ENCODE measurements at places on chromosomes 3 and 15.
A peak's percentile ranks its signal among the peaks of the same experiment; 100 is the strongest.

DNA sequence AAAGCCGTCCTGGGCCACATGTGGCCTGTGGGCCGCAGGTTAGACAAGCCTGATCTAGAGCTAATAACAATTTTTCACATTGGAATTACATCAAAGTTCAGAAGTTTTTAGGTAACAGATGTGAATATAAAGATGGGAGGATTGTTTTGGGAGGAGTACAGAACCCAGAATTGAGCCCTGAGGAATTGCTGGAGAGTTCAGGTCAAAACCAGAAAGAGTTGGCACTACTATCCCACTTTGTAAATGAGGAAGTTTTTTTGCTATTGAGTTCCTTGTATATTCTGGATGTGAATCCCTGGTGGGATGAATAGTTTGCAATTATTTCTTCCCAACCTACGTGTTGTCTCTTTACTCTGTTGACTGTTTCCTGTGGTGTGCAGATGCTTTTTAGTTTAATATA is 109.5 kb upstream of the LIPC start:
- no peak for DNase-seq

- no peak for DNase-seq
These were observed 3.2 kb upstream of the PLXND1 start for GRCh38 chr3:129609591-129610182.

- no peak for DNase-seq
These were observed 36.2 kb upstream of the TRH start for GRCh38 chr3:129938140-129938930.

GRCh38 chr15:76260246-76260938 is 50.9 kb downstream of the ETFA start:
- no peak for DNase-seq

- no peak for DNase-seq
These were observed 337.5 kb downstream of the GAP43 start for GRCh38 chr3:115960799-115961198.

DNA sequence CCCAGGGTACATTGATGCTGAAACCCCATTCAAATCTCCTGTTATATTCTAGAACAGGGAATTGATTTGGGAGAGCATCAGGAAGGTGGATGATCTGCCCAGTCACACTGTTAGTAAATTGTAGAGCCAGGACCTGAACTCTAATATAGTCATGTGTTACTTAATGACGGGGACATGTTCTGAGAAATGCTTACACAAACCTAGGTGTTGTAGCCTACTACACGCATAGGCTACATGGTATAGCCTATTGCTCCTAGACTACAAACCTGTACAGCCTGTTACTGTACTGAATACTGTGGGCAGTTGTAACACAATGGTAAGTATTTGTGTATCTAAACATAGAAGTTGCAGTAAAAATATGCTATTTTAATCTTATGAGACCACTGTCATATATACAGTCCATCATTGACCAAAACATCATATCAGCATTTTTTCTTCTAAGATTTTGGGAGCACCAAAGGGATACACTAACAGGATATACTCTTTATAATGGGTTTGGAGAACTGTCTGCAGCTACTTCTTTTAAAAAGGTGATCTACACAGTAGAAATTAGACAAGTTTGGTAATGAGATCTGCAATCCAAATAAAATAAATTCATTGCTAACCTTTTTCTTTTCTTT is 5.8 kb downstream of the B2M start:
- no peak for DNase-seq

GRCh38 chr3:104286645-104287044 is 1080.1 kb upstream of the ALCAM start:
- DNase-seq, result no peak

- DNase-seq, result peak; percentile 80
These were observed 773.1 kb upstream of the NR2F2 start for GRCh38 chr15:95557226-95558046.

- DNase-seq, result no peak
These were observed 283.1 kb downstream of the XXYLT1 start for GRCh38 chr3:194987571-194988494.

GRCh38 chr3:38360345-38360744 is 13.8 kb downstream of the XYLB start:
- no peak for DNase-seq

GRCh38 chr3:100216713-100217112 is 44.1 kb upstream of the TBC1D23 start:
- DNase-seq, result no peak

GRCh38 chr3:83216919-83217594 is 1455.6 kb upstream of the GBE1 start:
- DNase-seq, result no peak

DNA sequence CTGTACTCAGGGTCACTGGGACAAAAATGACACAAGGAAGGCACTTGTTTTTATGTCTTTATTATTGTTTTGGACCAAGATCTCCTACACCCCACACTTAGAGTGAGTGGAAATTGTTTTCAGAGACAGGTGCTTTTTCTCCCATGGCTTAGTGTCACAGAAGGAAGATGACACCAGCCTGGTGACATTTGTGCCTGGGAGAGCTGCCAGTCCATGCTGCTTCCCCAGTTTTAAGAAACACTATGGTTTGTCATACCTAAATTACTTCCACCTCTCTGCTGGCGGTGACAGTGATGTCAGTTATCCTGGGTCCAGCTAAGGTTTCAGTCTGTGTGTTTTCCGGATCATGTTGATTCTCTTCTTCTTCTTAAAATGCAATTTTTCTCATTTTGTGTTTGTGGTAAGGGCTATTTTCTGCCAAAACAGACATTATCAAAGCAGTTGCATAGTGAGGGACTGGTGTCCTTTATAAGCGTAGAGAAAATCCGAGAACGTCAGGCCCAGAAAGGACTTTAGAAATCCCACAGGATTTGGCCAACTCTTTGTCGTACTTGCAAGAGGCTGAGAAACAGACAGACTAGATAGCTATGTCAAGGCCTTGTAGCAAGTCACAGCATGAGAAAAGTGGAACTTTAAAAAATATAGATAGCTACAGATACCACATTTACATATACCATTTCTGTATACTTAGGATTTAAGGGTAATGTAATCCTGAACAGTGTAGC is 149.5 kb downstream of the TP63 start:
- DNase-seq, result no peak

DNA sequence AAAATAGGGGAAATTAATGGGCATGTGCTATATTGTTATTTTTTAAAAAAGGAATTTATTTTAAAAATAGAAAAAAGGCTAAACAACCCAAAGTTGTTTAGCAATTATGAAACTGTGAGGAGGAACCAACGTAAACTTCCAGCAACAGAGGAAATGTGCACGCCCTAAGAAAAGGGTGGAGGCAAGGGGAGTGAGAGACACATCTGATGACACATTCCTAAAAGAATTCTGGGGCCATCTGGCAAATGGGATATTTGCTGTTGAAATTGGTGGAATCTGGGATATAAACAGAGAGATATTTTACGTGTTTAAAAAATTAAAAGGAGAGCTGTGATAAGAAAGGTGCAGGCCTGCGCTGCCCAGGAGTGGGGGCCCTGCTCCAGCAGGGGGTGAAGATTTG is 50.8 kb upstream of the MUC13 start:
- DNase-seq, result peak; percentile 59

DNA sequence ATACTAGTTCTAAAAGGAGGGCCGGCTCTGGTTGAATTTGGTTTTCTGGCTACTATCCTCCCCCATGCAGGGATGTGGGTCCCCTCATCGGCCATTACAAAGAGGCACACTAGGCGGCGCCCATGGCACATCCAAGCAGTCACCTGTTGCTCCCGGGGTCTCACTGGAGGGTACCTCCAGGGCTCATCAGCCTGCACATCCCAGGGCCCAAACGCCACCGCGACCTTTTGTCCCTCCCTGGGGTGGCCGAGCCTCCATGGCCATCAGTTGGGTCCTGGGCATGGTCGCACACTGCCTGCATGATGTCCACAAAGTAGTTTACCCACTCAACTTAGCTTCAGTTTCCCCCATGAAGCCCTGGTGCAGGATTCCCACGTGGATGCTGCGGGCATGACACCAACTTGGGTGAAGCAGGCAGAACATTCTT is 28.3 kb downstream of the IDH3A start:
- peak; percentile 23 for DNase-seq

DNA sequence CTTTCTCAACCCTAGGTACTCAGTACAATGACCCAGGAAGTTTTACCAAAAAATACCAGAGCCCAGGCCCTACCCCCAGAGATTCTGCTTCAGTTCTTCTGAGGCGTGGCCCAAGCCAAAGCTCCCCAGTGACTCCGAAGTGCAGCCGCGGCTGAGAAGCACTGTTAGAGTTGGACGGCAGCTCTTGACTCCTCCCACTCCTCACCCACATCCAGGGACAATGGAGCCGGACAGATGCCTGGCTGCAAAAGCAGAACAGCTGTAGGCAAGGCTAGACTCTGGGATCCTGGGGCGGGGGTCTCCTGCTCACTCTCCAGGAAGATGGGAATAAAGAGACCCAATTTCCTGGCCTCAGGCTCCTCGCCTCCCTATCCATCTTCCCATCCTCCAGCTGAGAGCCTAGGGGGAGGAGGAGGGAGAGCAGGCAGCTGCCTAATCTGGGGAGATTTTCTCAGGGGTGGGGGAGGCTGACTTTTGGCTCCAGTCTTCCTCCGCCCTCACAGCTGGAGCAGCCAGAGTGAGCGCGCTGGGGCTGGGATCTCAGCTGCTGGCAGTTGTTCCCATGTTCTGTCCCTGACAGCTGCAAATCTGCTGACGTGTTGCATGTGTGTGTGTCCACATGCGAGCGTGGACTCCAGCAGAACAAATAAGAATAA is 223.8 kb downstream of the OPA1 start:
- no peak for DNase-seq

DNA sequence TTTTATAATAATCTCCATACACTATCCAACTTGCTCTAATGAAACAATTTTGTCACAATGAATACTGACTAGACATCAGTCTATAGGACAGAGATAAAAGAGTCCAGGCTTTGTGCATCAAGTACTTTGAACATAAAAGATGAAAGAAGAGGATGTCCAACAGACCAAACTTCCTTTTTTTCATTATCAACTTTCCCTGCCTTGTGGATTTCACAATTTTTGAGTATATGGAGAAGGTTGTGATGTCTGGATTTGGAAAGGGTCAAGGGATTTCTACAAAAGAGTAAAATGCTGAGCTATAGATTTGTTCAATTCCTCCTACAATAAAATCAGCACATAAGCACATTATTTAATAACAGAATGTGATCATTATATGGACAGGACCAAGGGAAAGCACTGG is 25.7 kb downstream of the CD47 start:
- no peak for DNase-seq

DNA sequence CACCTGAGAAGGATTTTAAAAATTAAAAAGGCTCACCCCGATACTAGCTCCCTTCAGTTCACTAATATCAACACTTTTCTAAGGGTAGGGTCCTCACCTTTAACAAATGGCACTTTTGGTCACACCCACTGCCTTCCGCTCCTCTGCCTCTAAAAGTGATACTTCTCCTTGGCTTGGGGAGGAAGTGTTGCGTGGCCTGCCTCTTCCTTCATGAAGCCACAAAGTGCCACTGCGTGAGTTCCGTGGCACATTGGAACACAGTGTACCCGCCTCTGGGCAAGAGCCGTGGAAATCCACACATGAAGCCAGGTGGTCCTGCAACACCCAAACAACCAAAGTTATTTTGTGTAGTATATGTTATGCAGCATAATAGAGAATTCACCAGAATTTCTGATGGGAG is 3.9 kb downstream of the B4GALT4 start:
- DNase-seq, result no peak

DNA sequence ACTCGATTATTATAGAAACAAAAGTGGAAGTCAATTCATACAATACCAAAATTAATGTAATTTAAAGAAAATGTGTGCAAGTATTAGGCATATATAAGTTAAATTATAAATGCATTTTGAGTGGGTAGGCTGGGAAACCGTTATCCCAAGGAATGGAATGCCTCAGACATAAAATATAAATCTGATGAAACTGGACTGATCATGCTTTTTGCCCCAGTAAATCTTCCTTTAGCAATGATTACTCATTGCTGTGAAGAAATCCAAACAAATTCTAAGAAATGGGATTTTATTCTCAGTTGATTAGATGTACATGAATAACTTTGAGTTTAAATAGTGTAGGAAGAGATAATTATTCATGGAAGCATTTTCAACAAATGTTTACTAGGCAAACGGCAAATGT is 185.5 kb upstream of the KCNMB2 start:
- no peak for DNase-seq

DNA sequence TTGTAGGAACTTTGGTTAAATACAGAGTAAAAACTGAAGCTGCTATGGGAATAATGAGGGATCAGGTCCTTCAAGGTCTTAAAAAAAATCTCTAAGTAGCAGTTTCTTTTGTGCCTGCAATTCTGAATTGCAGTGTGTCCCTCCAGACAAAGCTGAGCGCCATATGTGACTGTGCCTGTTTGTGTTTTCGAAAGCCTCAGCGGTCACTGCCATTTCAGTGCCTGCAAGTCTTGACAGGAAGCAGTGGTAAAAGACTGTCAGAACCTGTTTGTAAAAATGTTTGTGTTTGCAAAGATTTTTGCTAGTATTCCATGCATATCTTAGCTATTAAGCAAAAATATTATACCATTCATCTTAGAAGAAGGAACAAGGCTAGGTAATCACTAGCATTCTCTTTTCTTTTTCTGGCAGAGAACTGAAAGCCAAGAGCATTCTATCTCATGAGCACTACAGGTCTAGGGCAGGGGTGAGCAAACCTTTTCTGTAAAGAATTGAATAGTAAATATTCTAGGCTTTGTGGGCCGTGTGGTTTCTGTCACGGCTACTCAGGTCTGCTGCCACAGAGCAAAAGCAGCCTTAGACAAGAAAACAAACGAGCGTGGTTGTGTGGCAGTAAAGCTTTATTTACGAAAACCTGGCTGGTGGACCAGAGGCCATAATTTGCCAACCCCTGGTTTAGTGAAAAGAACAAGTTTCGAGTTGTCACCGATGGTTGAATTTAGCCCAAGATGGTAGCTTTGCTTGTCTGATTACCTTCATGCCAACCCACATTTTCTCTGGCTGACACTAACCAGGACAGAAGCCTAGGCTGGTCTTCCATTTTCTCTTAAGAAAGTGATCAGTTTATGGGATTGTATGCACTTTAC is 134.4 kb downstream of the CACNA1D start:
- no peak for DNase-seq

DNA sequence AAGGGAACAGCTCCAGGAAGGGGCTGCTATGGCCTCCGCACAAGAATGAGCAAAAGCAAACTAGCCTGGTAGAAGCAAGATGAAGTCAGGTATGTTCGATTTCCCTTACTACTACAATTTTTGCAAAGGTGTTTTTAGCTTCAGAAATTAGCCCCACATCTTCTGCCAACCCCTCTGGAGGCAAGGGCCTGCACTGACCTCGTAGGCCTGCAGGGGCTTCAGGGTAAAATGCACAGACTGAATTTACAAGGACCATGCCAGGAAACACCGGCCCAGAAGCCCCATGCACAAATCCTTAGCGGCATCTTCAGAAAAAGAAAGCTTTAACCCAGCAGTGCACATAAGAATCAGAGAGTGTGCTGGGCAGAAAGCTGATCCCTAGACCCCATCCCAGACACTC is 53.0 kb downstream of the SLC6A1 start:
- DNase-seq, result no peak

GRCh38 chr3:13349823-13350222 is 70.3 kb downstream of the NUP210 start:
- DNase-seq, result no peak

GRCh38 chr15:89964232-89964954 is 36.7 kb upstream of the ZNF710 start:
- no peak for DNase-seq

- DNase-seq, result no peak
These were observed 264.0 kb upstream of the DPH6 start for GRCh38 chr15:35810007-35810406.

Measured in ACHN (cell line).